Caki2 (cell line): ENCODE measurements at places on chromosomes 7 and 10.

GRCh38 chr7:158809596-158809995 lies 19.7 kb downstream of the ESYT2 start:
- no peak for DNase-seq

GRCh38 chr7:2090526-2091520 lies 141.9 kb downstream of the MAD1L1 start:
- no peak for DNase-seq

DNA sequence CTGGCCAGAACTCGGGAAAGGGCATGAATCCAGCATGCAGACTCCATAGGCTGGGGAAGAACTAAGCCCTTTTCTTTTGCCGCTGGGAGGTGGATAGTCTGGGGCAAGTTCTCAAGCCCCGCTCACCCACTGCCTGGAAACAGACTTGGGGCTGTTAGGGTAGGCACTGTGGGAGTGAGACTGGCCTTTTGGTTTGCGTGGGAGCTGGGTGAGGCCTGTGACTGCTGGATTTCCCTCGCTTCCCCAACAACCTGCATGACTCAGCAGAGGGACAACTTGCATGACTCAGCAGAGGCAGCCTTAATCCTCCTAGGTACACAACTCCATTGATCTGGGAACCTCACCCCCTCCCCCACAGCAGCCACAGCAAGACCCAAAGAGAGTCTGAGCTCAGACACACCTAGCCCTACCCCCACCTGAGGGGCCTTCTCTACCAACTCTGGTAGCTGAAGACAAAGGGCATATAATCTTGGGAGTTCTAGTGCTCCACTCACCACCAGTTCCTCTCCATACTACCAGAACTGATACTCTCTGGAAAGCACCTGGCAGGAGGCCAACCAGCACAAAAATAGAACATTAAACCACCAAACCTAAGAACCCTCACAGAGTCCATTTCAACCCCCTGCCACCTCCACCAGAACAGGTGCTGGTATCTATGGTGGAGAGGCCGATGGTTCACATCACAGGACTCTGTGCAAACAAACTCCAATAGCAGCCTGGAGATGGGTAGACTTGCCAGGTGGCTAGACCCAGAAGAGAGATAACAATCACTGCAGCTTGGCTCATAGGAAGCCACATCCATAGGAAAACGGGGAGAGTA lies 81.4 kb upstream of the LAMB4 start:
- DNase-seq, result peak; percentile 87

- DNase-seq, result no peak
Observed at GRCh38 chr10:49298671-49298982, 343 bp upstream of the C10orf71 start.

DNA sequence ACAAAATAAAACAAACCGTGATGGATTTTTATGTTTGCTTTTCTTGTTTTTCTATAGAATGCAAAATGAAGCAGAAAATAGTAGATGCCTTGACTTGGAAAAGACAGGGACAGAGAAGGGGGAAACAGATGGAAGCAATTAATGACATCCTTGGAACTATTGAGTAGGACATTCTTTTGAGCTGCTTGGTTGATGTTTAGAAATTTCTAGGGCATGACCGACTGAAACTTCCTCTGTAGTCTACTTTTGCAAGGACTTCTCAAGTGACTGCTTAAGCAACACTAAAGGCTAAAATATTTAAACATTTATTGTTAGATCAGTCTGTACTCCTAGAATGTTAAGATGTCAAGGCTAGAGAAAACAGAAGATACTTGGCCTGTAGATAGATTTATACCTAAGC lies 49.4 kb downstream of the VCL start:
- DNase-seq, result no peak

- DNase-seq, result no peak
Observed at GRCh38 chr7:73801577-73801976, 29.2 kb upstream of the CLDN4 start.
